Hair follicular keratinocyte (primary cell): ENCODE measurements at places on chromosomes 3 and 15. TPM values are rescaled to one million over a fixed set of nuclear protein-coding genes. Genes with fewer than 3 reads are reported as not detected.

The DPP8 gene
- 14.6 and 20.5 TPM in 2 replicates for total RNA-seq

The A4GNT gene
- not detected in 2 replicates for total RNA-seq

The SH2D7 gene
- not detected in 2 replicates for total RNA-seq

The CDCP1 gene
- 94.4 and 155 TPM in 2 replicates for total RNA-seq

The CLDN16 gene
- not detected in 2 replicates for total RNA-seq

The MEGF11 gene
- total RNA-seq, result not detected in 2 replicates

The EIF2A gene
- 171 and 234 TPM in 2 replicates for total RNA-seq

The TMC3 gene
- not detected in 2 replicates for total RNA-seq

The LRRN1 gene
- total RNA-seq, result 0.08 TPM in 1 of 2 replicates, not detected in the other

The ANP32A gene
- total RNA-seq, result 36.7 and 80.2 TPM in 2 replicates
